NAMALWA (cell line): ENCODE measurements at places on chromosomes 2 and 18.

GRCh38 chr2:218985325-218986091, 524 bp upstream of the FEV start:
- no peak for DNase-seq

DNA sequence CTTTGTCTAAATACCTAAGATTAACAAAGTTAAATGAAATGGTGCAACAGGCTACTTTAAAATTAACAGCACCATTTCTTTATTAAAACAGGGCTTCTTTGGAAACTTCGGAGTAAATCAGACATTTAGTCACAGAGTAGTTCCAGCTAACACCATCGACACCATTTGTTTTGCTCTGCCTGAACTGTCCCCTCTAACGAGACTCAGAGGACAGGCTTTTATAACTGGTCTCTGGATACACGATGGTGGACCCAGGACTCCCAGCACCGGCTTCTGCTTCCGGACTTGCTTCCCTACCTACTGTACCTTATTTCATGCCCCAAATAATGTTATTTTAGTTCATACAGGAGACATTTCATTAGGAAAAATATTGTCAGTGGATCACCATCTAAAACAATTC, 252.1 kb downstream of the XIRP2 start:
- DNase-seq: no peak

DNA sequence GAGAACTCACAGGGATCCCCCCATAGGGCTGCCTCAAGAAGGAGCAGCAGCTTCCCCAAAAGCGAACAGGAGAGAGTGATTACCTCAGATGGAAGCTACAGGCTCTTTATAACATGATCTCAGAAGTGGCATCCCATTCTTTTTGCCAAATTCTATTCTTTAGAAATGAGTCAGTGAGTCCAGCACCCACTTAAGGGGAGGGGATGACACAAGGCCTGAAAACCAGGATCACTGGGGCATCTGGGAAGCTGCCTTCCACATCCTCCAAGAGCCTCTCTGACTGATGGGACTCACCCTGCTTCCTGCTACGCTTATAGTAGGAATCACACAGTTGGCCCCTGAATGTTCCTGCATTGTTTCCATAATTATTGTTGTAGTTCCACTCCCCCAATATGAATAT, 96.5 kb downstream of the MAPK4 start:
- no peak for DNase-seq

DNA sequence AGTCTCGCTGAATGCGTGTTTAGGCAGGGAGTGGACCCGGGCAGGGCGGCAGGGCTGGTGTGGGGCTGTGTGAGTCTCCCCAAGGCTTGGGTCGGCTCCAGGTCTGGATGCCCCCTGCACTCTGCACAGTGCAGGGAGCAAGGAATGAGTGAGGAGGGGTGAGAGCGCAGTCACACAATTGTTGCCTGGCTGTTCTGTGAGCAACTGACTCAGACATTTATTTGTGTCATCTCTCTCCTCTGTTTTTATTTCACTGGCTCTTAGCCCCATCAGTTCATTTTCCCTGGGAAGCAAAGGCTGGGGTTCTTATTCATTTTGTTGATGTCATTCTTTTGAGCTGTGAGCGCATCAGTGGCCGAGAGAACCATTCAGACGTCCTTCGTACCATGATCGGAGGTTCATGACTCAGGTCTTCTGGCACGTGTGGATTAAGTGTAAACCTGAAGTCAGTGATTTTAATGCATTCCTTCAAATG, 61.1 kb downstream of the GATA6 start:
- DNase-seq: no peak

DNA sequence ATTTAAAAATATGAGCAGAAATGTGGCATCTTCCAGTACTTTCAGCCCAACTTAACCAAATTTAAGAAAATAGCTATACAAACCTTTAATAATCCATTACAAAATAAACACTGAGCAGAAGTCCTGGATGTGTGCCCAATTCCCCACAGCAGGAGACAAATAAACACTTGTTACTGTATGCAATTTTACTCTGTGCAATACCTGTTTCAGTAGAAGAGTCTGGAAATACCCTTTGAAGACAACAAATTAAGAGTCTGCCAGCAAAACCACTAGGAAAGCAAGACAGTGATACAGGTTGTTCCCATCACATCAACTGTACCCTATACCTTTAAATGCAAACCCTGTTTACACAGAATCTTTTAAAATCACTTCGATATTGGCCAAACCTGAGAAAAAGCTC, 41.4 kb upstream of the RNU4ATAC start:
- DNase-seq: no peak

- DNase-seq: no peak
These were observed 38.6 kb downstream of the MARCO start for GRCh38 chr2:118980573-118980972.

- no peak for DNase-seq
These were observed 2.9 kb downstream of the CAMKMT start for GRCh38 chr2:44364604-44365003.

GRCh38 chr2:110101280-110101844, 14.3 kb downstream of the MALL start:
- no peak for DNase-seq

DNA sequence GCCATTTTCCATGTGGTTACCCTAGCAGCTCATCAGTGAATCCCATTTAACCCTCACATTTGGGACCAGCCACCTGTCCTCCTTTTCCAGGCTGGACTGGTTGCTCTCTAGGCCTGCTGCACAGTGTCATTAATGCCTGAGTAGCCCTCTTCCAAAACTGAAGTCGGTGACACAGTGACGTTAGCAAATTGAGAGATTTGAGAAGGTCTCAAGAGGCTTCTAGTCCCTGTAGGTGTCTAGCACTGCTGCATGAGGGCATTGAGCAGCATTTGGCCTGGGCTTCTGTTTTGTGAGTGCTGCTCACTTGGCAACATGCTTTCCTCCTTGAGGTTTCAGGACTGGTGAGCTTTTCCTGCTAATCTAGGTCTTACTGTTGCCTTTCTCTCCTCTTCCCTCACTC, 36.7 kb downstream of the PKP4 start:
- no peak for DNase-seq

DNA sequence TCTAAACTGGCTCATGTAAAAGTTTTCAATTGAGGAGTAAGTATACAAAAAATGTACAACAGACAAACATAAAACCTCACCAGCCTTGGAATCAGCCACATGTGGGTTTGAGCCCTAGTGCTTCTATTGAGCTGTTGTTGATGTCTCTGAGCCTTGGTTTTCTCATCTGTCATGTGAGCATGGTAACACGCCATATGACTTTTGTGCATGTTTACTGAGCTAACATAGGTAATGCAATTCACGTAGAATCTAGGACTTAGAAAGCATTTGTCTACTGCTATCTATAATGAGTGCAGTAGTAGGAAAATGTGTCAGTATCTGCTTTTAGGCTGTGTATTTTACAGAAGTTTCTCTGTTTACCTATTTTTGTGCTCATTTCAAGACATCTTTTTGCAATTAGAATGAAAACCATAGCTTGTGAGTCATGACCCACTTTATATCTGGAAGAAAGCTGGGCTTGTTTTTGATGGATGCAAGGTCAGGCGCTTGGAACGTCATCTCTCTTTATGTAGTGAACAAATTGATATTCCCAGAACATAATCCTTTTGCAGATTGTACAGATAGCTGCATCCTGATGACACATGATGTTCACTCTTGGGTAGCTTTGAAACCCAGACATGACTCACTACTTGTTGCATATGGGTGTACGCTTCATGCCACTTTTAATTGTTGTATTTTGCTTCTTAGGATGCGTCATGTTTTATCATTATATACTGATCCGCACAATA, 94.3 kb downstream of the RNF144A start:
- DNase-seq: no peak

DNA sequence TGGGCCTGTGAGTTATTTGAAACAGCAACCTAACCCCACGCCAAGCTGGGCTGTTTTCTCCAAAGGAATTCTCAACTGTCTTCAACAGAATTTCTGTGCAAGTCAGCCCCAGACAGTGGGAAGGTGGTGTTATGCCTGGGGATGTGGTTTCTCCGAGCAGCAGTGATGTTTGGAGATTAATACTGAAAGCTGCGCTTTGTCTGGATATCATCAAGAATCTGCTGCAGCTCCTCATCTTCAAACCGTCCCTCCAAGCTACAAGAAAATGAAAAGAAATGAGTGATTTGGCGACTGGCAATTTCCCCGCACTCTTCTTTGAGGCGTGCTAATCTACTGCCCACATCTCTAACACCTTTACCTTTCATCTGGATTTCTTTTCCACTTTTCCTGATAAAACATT, 10.0 kb downstream of the POLR2D start:
- DNase-seq: no peak

DNA sequence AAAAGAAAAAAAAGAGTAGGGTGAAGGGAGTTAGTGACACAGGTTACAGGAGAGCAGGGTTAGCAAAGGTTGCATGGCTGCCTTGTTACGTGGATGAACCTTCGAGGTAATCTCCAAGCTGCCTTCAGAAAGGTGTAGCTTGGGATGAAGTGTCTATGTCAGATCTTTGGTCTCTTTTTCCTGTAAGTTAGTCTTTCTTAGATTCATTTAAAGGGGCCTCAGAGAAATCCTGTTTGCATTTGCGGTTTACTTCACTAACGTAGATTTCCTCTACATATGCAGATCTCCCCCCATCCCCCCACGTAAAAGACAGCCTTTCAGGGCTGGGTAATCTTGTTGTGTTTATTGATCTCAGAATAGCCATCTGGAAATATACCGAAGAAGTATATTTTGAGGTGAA, 83.7 kb downstream of the MTA3 start:
- no peak for DNase-seq

GRCh38 chr2:190802129-190802528, 78.5 kb upstream of the GLS start:
- DNase-seq: peak; percentile 11

GRCh38 chr2:75199428-75200011, at the start of gene TACR1:
TSS of gene TACR1 (minus strand) at chr2:75199520. CDS start at chr2:75198934, 586 bp downstream.
- no peak for DNase-seq

- DNase-seq: no peak
These were observed 14.2 kb downstream of the NAGK start for GRCh38 chr2:71082402-71083252.

- peak; percentile 96 for DNase-seq
These were observed at the start of gene C2orf15 for GRCh38 chr2:99141110-99142108. TSS of gene C2orf15 (plus strand) at chr2:99141707. CDS start at chr2:99150559, 8,852 bp downstream.

DNA sequence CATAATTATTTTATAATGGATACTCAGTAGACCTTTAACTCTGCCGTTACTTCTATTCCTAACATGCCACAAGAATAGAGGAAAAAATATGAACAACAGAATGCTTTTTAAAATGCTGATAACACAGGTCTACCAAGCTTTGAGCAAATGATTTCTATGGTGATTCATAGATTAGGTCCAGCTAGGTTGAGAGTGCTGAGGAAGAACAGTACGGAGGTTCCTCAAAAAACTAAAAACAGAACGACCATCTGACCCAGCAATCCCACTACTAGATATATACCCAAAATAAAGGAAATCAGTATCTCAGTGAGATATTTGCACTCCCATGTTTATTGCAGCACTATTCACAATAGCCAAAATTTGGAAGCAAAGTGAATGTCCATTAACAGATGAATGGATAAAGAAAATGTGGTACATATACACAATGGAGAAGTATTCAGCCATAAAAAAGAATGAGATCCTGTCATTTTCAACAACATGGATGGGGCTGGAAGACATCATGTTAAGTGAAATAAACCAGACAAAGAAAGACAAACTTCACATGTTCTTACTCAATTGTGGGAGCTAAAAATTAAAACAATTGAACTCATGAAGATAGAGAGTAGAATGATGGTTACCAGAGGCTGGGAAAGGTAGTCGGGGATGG, 111.6 kb upstream of the SERTAD2 start:
- DNase-seq: no peak

- no peak for DNase-seq
These were observed 1658.1 kb downstream of the LRP1B start for GRCh38 chr2:140472676-140473075.

GRCh38 chr2:120317180-120317533, 28.8 kb upstream of the INHBB start:
- peak; percentile 16 for DNase-seq

DNA sequence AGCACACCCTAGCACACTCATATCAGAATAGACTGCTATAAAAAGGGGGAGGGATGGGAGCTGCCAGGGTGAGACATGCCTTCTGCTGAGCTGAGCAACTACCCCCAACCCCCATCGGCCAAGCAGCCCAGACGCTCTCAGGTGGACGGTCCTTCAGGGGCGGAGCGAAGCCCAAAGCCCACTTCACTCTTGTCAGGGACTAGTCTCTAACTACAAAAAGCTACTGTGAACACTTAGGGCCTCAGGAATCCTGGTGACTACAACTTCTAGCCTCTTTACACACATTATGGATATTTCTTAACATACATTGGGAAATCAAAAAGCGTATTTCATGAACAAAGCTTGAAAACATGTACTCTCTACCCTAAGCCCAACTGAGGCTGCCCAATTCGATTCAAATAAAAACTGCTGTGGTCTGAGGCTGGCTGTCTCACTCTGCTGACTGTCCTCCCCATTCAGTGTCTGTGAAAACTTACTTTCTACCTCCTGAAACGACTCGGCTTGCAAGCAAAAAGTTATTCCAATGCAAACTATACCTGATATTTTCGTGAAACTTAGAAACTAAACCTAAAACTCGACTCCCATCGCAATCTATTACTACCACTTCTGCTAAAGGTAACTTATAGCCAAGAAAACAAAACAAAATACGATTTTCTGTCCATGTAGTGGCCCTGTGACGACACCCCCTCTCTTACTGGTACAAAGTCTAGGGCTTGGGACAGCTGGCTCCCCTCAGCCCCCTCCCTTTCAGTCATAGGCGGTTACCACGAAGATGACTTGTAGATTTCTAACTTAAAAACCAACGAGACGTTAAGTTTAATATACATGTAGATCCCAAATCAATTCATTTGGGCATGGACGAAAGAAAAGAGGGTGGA, 1.2 kb downstream of the SERTAD2 start:
- peak; percentile 73 for DNase-seq

DNA sequence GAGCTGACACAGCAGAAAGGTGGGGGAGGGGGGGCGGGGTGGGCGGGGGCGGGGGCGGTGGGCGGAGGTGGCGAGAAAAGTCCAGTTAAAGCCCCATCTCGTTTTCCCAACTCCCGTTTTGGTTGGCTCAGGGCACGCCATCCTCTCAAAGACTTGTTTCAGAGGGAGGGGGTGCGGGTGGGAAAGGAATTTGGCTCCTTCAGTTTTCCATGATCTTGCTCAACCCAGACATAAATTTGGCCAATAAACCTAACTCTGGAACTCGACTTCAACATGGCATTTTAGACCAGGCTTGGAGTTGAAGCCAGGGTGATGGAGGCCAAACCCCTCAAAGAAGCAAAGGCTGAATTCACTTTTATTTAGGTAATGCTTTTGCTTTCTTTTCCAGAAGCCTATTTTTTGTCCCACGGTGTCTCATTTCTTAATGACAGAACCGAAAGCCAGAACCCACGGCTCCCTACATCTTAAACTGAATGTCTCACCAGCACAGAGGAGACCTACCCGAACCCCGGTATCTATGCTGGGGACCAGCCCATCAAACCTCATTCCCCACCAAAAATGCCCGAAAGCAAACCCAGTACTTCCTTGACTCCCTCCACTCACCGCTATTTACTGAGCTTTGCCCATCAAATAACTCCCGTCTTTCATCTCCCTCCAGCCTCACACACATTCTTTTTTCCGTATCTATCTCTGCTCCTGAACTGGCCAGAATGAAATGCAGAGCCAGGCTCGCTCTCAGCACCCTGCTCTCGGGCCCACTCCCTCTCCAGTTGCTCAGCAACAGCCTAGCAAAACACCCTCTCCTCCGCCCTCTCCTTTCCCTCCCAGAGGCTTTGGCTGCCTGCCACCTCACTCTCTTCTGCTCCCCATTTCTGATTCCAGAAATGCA, 4.3 kb downstream of the IGFBP5 start:
- DNase-seq: peak; percentile 36
